ENCODE measurements at places on chromosomes 13 and 19.

- no peak for DNase-seq
Observed at GRCh38 chr19:40858109-40858508, 7.9 kb upstream of the CYP2A6 start.

DNA sequence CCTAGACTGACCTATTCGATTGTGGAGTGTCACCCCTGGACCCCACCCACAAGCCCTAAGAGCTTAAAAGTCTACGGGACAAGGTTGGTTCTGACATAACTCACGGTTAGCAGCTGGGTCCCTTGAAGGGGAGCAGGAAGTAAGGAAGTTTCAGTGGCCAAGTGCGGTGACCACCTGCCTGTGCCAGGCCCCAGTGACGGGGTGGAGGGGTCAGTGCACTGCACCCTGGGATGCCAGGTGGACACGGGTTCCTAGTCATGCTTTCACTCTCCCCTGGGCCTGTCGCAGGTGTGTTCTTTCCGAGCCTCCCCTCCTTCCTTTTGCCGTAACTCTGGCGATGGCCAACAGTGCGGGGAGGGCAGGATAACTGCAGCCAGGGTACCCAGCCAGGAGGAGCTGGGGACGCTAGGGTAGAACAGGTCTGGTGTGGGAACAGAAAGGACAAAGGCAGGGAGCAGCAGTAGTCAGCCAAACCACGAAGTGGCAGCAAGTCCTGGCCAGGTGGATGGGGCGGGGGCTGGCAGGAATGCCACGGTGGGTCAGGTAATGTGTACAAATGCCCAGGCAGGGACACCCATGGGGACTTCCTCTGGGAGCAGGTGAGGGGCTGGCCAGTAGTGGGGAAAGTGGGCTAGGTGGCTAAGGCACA, 58.3 kb downstream of the RGCC start:
- no peak for DNase-seq

DNA sequence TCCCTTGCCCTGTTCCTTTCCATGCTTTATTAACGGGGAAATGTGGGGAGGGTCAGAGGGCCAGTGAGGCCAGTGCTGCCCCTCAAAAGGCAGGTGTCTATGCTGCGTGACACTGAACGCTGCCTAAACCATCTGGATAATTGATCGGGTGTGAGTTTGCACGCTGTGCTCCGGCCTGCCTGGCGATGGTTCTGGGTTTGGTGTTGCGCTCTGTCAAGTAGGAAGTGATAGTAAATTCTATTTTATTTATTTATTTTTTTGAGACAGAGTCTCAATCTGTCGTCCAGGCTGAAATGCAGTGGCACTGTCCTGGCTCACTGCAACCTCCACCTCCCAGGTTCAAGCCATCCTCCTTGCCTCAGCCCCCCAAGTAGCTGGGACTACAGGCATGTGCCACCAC, 86.5 kb downstream of the ATP11A start:
- DNase-seq, result no peak

DNA sequence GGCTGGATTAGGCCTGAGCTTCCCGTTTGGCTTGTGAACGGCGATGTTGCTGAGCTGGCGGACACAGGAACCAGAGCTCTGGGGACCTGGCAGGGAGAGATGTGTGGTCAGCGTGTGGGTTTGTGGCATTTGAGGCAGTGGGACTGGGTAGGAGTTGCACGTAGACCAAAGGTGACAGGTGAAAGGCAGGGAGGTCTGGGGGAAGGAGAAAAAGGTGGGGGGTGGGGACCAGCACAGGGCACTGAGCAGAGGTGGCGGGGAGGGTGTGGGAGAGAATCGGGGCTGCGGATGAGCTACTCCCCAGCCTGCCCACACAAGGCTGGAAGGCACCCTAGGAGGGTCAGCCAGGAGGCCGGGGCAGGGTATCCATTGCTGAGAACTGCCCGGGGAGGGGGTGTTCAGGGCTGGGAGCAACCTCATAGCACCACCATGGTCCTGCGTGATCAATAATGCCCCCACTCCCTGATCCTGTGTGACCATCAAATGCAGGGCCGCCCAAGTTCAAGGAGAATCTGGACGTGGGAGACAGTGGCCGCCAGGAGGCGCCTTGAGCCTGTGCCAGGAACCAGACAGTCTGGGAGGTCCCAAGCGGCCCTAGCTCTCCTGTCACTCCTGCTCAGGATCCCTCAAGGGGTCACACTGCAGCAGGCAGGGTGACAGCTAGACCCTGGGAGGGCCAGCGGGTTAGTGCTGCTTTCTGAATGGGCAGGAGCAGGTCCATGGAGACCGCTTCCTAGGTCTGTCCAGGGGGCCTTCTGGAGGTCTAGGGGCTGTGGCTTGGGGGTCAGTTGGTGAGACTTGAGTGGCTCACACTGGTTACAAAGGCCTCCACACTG, 12.8 kb upstream of the SELENOW start:
- no peak for DNase-seq

- DNase-seq, result no peak
Observed at GRCh38 chr19:54616821-54617560, 13.3 kb upstream of the LILRB1 start.

GRCh38 chr13:50589139-50589538, 254.4 kb downstream of the DLEU7 start:
- DNase-seq, result no peak

DNA sequence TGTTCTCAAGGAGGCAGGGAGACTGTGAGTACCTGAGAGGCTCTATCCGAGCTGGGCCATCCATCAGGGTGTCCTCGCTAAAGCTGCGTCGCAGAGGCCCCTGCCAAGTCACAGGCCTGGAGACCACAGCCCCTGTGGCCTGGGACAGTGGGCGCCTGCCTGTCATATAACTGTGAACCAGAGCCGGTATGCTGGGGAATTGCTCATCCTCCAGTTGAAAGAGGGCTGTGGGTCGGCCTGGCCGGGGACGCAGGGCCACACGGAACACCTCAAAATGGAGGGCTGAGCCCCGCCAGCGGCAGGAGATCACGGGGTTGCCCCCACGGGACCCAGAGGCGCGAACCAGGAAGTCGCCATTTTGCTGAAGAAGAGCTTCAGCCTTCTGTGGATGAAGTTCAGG, 6.6 kb downstream of the SH2D3A start:
- DNase-seq, result no peak

- DNase-seq, result no peak
Observed at GRCh38 chr19:30092721-30093569, 150.9 kb downstream of the URI1 start.

GRCh38 chr19:40585241-40585981, 8.7 kb downstream of the SHKBP1 start:
- no peak for DNase-seq

DNA sequence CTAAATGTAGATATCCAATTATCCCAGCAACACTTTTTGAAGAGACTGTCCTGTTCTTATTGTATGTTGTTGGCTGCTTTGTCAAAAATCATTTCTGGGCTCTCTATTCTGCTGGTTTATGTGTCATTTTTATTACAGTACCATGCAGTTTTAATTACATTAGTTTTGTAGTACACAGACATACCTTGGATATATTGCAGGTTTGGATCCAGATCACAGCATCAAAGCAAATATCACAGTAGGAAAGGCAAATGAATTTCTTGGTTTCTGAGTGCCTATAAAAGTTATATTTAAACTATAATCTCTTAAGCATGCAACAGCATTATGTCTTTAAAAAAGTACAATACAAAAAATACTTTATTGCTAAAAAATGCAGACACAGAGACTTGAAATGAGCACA, 564.2 kb upstream of the MIR17HG start:
- DNase-seq, result no peak

DNA sequence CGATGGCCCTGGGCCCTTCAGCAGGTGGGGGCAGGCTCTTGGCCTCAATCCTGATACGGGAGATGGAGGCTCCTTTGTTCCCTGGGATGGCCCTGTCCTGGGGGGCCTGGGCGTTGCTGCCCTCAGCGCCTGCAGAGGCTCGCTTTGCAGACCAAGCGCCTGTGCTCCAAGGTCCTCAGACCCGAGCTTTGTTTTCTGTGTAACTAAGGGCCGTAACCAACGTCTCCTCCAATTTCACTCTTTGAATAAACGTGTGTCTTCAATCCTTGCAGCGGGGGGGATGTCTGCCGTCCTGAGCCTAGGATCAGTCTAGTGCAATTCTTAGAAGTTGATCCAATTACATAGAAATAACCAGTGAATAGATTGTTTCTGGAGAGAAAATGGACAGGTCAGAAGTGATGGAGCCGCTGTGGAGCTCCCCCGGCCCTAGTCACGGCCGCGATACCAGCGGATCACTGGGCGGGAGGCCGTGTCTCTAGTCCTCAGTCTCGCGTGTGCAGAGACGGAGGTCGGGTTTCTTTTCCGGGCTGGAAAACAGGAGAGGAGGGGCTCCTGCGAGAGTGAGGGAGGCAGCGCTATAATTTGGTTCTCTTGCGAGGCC, 5.3 kb downstream of the PTBP1 start:
- DNase-seq, result no peak

- DNase-seq, result no peak
Observed at GRCh38 chr19:6644796-6645195, 25.2 kb downstream of the TNFSF14 start.

DNA sequence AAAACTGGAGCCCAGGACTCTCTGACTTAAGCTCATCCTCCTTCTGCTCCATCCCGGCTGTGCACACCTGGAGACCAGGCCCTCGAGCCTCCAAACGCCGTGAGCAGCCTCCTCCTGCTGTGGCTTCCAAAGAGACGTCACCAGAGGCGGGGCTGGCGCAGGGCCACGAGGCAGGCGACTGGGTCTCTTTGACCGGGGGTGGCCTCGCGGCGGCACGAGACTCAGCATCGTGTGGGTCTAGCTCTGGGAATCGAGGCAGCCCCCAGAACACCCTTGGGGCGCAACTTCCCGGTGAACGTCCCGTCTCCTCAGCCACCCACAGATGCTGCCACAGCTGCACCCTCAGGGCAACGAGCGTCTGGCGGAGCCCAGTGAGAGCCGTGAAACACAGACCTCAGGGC, 22.8 kb downstream of the RASA3 start:
- DNase-seq, result no peak

- no peak for DNase-seq
Observed at GRCh38 chr13:42625611-42626010, 51.7 kb downstream of the TNFSF11 start.
